Colonic mucosa (tissue), 4 donors: ENCODE measurements at places on chromosomes 5 and 9.

GRCh38 chr5:103589357-103589756 is 26.8 kb upstream of the NUDT12 start:
- no peak for DNase-seq

DNA sequence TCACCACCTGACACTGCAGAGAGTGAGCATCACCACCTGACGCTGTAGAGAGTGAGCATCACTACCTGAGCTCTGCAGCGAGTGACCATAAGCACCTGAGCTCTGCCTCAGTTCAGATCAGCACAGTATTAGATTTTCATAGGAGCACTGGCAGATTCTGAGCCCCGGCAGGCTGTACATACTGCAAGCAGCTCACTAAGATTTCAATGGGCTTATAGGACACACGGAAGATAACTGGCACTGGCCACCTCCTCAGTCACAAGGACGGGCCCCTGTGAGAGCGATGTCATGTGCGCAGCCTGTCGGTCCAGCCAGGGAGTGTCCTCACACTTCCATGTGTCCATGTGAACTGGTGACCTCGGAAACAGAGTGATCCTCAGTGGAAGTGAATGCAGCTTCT is 153.5 kb upstream of the IRX2 start:
- DNase-seq = no peak

DNA sequence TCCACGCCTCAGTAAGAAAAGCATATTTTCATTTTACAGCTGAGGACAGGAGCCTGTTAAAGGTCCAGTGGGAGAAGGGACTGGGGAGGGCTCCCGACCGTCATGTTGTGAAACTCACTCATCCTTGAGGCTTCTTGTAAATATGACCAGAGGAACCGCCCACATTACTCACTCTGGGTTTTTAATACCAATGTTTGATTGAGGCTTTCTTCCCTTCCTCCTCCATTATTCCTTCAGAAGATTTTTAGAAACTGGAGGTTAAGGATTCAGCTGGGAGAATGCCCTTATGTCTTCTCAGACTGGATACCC is 61.4 kb upstream of the GLRX start:
- no peak for DNase-seq

DNA sequence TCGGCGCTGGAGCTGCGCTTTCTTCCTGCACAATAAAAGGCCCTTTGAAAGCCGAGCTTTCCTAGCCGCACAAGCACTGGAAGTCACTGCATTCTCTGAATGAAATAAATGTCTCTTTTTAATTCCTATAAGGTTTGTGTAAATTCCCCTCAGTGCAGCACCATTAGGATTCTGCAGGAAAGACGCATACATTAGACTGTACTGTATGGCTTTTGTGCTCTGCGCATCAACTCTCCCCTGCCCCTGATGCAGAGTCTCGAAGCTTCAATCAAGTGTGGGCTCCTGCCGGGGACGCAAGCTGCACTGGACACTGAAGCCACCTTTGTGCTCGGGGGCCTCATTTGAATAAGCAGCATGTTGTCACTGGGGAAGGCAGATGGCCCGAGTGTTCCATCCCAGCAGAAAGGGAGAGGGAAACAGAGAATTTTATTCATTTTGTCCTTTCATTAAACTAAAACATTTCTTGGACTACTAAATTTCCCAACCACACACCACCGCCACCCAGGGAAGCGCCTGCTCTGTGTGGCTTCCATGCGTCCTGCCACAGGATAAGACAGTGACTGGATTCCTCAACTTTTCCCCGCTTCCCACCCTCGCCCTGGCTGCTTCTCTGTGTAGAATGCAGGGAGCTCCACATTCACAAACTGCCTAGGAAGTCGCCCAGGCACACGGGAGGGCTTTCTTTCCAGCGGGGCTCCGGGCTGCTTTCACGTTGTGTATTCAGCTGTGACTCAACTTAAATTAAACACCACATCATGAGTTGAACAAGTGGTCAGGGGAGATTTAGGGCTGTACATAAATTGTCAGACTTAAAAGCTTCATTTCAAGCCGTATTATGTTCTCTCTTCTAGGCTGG is 635.4 kb downstream of the IRX1 start:
- no peak for DNase-seq

GRCh38 chr9:127825319-127826051 is 22.8 kb downstream of the FPGS start:
- DNase-seq = peak; percentile 61

- peak; percentile 90 for DNase-seq
Observed at GRCh38 chr5:141475625-141476131, at the start of gene PCDHGC3. PCDHGC3 (plus strand) TSS chr5:141475966; CDS start chr5:141476117, 151 bp downstream.

DNA sequence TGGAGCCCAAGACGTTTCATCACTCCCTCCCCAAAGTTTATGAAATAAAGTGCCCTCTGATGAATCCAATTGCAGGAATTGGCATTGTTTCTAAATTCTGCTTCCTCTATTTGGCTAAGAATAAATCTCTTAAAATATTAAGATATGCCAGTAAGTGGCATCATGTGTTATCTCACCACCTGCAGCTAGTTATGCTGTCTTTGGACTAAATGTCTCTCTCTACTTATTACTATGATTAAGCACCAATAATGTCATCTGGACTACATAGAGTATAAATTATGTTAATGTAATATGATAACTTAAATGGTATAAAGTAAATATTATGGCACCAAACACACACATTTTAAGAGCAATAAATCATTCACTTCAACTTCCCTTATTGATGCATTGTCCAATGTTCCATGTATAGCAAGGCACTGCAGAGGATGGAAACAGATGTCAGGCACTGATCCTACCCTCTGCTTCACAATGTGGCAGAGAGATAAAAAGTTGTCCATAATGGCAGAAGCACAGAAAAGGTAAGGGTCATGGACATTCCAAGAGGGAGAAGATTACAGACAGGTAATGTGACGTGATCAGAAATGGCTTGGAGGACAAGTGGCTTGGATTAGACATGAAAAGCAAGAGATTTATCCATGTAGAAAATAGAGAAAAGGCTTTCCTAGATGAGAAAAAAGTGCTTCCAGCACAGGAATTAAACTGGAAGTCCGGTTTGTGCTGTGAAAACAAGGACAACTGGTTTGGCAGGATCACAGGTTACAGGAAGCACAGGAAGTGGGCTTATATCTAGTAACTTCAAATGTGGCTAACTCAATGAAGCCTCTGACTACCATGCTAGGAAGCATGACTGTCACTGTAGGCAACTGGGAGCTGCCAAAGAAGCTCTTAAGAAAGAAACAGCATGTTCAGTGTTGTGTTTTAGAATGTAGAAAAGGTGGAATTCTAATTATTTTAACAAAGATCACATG is 26.7 kb downstream of the MARCHF11 start:
- no peak for DNase-seq

DNA sequence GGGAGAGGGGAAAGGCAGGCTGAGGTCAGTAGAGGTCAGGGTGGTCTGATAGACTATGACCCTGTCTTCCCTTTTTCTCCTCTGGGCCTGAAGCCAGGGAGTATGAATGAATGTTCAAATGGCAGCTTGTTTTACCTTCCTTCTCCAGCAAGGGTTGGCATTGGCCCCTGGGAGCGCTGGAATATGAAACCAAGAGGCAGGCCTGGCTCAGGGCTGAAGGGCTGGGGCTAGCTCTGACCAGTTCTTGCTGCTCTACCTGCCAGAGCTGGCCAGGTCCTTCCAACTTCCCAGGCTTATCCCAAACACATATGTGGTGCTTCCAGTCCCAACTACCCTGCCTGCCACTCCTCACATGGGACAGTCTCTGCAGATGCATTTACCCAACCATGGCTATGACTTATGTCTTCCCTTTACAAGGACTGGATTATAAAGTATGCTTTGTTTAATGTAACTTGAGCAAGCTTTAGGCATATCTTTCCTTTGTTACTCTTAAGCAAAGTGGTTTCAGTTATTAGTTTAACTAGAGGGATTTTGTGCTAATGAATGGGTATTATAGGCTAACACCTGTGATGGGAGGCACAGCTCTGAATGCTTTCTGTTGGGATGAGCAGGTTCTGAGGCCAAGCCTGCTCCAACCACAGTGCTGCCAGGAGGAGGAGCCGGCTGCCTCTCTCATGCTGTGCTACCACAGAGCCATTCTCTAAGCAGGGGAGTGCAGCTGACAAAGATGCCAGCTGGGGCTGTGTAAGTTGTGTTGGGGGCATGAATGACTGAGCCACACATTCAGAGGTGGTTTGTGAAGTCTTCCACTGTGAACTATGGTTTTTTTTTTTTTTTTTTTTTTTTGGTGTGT is 6.1 kb downstream of the CCNI2 start:
- DNase-seq = no peak

DNA sequence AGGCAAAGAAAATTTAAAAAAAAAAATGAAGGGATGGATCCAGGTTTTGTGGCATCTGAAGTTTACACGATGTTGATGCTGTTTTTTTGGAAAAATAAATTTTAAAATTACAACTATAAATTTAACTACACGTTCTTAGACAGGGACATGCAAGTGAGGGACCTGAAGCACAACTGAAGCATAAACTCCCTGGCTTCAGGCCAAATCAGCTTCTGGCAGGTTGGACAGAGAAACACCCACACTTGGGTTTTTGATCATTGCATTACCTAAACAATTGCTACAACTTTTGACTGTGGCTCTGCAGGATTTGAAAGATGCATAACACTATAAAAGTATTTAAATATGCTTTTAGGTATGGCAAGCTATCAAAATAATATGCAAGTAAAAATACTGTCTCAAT is 1318.3 kb upstream of the DMAC1 start:
- DNase-seq = no peak

DNA sequence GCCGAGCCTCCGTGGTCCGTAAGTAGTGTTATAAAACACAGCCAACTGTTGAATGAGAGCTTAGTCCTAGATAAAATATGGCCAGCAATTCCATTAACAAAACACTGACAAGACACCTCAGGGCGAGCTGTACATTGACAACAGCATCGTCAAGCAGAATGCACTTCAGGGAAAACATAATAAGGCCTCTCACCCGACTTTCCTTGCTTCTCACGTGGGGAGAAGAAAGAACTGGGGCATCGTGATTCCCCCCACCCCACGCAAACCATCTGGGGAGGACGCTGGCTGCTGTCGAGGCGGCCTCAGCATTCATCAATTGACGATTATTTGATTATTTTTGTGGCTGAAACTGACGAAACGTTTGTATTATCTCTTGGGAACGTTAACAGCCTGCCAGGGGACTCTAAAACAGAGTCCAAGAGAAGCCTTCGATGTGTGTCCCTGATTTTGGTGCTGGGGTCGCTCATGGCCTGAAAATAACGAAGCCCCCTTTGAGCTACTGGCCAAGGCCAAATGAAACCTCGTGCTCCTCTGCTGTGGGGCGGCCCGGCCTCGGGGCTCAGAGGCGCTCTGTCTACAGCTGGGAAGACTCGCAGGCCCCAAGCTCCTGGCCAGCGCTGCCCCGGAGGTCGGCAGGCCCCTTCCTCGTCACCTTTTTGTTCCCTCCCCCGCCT is 464 bp downstream of the GDF9 start:
- no peak for DNase-seq

DNA sequence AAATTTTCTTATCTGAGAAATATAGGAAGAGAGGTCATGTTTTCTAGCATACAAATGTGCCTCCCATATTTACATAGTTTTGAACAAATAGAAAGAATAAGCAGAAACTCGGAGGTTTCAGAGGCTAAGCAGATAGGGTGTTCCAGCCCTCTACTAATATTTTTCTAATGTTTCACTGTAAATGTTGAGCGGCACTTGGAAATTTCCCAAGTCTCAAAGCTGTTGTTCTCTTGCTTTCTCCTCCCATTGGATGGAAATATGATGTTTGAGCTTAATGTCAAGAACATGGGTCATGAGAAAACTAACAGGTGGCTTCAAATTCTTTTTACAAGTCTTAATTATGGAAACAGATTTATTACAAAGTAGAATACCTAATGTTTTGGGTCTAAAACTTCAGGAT is 5.1 kb downstream of the SPINK1 start:
- no peak for DNase-seq

DNA sequence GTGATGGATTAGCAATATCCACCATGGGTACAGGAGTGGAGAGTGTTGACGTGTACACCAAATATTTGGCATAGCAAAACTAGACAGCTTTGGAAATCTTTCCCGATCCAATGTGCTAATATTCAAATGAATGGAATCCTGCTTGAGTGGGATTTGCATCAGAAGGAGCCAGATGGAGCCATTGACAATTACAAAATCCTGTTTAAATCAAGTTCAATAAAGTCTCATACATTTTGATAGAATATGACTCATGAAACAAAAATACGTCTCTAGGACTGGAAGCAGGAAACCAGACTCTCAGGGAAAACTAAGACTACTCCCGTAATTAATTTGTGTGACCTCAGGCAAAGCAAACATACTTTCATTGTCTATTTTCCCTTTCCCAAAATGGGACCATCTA is 13.0 kb downstream of the TNC start:
- no peak for DNase-seq

DNA sequence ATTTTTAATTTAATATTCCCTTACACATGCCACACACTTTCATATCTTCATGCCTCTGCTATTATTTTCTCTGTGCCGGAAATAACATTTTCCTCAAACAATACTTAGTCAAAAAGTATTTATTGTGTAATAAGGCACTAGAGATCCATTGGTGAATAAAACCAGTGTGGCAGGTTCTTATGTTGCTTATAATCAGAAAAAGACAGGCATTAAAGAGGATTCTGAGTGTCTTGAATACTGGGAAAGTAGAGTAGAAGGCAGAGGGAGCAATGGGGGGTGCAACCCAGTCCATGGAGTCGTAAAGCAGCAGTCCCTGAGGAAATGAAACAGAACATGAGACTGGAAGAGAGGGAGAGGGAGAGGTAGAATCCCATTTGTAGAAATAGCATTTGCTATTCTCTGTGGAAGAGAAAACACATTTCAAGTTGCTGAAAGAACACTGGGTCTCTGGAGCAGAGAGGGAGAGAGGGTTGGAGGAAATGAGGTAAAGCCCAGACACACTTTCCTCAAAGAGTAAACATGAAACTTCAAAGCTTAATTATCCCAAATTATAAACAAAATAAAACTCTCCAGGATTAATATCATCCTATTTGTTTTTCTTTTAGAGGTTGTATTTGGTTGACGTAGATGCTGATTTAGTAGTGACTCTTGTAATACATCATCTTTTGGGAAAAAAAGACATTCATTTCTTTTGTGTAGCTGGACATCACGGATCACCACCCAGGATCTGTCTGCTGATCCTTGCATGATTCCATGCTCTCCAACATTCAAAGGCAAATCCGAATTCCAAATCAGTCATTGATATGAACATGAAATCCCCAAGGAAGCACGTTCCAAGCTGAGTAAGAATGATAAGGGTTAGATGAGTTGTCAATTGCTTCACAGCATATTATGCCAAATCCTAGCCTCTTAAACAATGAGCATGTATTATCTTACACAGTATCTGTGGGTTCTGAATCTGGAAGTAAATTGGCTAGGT is 37.4 kb upstream of the GRAMD2B start:
- no peak for DNase-seq
